ENCODE measurements at places on chromosomes 6 and 20.

GRCh38 chr6:1015825-1016224 is 296.1 kb upstream of the FOXQ1 start:
- DNase-seq, result no peak

DNA sequence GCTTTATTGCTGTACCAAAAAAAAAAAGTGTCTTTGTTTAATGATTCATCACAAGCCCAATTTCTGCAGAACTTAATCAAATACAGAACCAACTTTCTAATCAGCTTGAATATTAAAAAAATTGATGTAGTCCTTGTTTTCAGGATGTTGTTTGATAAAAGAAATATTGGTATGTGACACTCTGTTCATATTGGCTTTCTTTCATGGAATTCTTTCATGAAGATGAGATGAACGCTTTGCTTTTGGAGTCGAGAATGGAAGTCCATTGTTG is 184.3 kb downstream of the ZNF217 start:
- no peak for DNase-seq

- no peak for DNase-seq
Observed at GRCh38 chr20:56843386-56843785, 214.3 kb downstream of the TFAP2C start.

GRCh38 chr20:49247792-49248191 is 28.6 kb downstream of the DDX27 start:
- DNase-seq, result no peak

DNA sequence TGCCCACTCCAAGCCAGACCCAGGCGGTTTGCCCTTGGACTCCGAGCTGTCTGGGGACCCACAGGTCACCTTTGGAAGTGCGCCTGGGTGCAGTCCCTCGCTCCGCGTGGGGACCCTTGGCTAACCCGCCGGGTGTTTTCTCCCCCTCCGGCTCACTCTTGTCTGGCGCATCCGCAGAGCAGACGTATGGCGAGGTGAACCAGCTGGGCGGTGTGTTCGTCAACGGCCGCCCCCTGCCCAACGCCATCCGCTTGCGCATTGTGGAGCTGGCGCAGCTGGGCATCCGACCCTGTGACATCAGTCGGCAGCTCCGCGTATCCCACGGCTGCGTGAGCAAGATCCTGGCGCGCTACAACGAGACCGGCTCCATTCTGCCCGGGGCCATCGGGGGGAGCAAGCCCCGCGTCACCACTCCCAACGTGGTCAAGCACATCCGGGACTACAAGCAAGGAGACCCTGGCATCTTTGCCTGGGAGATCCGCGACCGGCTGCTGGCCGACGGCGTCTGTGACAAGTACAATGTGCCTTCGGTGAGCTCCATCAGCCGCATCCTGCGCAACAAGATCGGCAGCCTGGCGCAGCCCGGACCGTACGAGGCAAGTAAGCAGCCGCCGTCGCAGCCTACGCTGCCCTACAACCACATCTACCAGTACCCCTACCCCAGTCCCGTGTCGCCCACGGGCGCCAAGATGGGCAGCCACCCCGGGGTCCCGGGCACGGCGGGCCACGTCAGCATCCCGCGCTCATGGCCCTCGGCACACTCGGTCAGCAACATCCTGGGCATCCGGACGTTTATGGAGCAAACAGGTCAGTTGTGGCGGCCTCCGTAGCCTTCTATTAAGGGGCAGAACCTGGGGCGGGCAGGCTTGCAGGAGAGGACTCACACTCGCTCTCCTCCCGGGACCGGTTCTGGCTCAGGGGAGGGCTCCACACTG is 1.1 kb downstream of the PAX1 start:
- DNase-seq, result no peak

- no peak for DNase-seq
Observed at GRCh38 chr6:2480267-2480966, 235.0 kb upstream of the GMDS start.
